Testis (tissue), 5 donors: ENCODE measurements at places on chromosomes 5 and 9.

DNA sequence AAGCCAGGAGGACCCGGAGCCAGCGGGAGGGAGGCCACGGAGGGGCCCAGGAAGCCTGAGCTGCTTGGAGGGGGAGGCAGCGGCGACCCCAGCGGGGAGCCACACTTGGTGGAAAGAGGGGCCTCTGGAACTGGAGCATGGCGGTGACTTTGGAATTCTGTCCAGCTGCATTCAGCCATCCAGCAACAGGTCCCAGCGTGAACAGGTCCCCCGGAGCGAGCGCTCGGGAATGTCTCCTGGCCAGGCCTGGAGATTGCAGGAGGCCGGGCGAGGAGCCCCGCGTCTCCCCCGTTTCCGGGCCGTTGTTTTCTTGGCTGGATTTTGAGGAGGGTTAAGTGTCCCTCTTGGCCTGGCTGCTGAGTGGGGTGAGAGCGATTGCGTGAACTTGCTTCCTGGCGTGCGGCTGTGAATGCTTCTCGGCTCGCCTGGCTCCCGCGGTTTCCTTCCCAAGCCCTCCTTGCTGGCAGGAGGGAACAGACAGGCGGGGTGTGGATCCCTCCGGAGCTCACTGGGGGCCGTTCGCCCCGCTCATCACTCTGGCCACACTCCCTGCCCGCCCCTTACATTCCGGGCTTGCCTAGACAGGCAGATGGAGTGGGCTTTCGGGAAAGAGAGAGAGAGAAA, 125.3 kb upstream of the IRX4 start:
- DNase-seq: peak; percentile 60

GRCh38 chr5:66021585-66021984, 95.2 kb downstream of the ERBIN start:
- DNase-seq: no peak

DNA sequence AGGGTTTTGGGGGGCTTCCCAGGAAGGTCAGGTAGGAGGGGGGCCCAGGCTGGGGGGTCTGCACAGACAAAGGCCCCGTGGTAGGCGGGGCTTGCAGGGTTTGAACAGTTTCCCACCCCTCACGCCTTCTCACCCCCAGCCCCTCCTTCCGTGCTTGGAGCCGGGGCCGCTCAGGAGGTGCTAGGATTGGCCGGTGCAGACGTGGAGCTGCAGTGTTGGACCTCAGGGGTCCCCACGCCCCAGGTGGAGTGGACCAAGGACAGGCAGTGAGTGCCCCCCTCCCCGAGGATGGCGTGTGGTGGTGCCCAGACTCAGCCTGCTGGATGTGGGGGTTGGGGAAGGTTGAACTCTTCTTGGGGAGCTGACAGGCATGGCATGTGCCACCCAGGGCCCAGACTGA, 83.8 kb downstream of the HMCN2 start:
- no peak for DNase-seq

GRCh38 chr9:22622815-22623214, 176.2 kb downstream of the DMRTA1 start:
- no peak for DNase-seq

DNA sequence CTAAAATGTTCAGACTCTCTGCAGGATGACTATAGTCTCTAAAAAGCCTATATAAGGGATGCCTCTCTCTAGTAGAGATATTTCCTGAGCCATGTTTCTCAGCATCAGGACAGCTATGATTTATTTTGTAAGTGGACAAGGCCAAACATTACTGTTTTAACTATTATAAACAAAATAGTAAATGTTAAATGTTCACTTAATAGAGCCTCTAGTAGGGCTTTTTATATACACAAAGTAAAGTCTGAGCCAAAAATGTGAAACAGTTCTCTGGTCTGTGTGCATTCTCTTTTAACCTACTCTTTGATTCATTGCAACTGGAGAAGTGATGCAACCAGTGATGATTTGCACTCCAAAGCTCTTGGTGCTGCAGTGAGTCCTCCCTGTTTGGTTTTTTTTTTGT, 220.5 kb downstream of the GDNF start:
- no peak for DNase-seq
